Activated T-cell treated with anti-CD3 and anti-CD28 coated beads, Interleukin-2, amount 50 U/mL, for 1 hour (primary cell): ENCODE measurements at places on chromosomes 5 and 9.

DNA sequence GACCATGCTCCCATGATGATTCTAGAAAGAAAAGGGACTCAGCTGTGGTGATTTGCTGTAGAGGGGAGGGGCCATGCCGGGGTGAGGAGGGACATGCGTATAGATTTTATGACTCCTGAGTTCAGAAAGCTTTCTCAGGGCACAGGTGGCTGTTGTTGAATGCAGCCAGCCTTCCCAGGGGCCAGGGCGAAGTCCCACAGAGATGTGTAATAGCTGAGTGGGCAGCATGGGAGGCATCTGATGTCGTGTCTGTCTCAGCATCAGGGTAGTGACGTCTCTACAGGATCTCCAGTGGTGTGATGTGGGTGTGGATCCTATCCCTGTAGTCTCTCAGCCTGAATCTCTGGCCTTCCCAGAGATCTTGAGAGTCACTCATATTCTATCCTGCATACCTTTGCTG lies 7.8 kb upstream of the BOD1 start:
- no peak for DNase-seq

GRCh38 chr5:169354263-169354662 lies 53.3 kb upstream of the SLIT3 start:
- DNase-seq = no peak

GRCh38 chr9:3664044-3664443 lies 138.2 kb upstream of the RFX3 start:
- no peak for DNase-seq

- DNase-seq = no peak
Observed at GRCh38 chr9:71966601-71967000, 55.2 kb downstream of the C9orf85 start.

- DNase-seq = no peak
Observed at GRCh38 chr5:116377276-116378006, 197.2 kb downstream of the SEMA6A start.

GRCh38 chr9:27866741-27867140 lies 293.5 kb upstream of the C9orf72 start:
- no peak for DNase-seq

- no peak for DNase-seq
Observed at GRCh38 chr9:76371901-76372300, 22.3 kb downstream of the RFK start.

DNA sequence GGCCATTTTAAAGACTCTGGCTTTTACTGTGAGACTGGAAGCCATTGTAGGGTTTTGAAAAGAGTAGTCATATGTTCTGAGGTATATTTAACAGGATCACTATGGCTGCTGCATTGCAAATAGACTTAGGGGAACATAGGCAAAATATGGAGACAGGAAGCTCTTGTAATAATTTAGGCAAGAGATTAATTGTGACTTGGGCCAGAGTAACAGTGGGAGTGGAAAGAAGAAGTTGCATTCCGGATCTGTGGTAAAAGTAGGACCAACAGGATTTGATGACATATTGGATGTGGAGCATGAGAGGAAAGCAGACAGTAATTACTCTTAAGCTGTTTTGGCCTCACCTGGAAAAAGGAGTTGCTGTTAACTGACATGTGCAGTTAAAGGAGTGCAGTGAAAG lies 85.6 kb downstream of the SMIM15 start:
- no peak for DNase-seq

DNA sequence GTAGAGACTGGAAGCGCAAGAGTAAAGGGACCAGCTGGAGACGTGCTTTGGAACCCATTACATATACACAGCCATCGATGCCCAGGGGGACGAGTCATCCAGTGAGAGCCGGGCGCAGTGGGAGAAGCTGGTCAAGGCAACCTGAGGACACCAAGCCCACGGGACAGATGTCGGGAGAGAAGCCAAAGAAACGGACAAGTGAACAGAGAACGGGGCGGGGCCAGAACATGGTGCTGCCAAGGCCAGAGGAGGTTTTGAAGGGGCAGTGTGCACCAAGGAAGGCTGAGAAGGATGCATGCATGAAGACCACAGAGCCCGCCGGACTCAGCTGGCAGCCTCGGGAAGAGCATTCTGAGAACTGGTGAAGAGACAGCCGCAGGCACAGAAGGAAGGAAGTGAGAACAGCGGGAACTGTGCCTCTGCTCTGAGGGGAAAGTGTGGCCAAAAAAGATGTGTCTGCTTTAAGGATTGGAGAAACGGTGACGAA lies 20.3 kb downstream of the CAMSAP1 start:
- DNase-seq = no peak

DNA sequence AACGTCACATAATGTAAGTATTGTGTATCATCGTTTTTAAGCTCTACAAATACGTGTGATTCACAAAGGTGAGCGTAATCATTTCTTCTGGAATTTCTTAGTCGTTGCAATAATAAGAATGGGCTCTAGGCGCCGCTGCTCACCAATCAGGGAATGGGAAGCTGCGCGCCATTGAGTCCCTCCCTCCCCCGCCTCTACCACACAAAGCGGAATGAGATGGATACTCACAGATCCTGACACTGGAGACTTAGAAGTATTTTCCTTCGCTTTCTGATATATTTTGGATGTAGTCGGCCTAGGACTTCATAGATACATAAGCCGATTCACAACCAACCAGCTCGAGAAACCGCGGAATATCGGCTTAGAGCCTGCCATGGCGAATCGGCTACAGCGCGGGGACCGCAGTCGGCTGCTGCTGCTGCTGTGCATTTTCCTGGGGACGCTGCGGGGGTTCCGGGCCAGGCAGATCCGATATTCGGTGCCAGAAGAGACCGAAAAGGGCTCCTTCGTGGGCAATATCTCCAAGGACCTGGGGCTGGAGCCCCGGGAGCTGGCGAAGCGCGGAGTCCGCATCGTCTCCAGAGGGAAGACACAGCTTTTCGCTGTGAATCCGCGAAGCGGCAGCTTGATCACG lies at the start of gene PCDHGA11:
Gene PCDHGA11, plus strand, starts transcription at position 197 of the 634 bp plus-strand sequence. Its CDS starts 177 bp downstream, at position 374.
- DNase-seq = no peak

- DNase-seq = no peak
Observed at GRCh38 chr9:80836013-80836412, 853.3 kb downstream of the TLE1 start.

DNA sequence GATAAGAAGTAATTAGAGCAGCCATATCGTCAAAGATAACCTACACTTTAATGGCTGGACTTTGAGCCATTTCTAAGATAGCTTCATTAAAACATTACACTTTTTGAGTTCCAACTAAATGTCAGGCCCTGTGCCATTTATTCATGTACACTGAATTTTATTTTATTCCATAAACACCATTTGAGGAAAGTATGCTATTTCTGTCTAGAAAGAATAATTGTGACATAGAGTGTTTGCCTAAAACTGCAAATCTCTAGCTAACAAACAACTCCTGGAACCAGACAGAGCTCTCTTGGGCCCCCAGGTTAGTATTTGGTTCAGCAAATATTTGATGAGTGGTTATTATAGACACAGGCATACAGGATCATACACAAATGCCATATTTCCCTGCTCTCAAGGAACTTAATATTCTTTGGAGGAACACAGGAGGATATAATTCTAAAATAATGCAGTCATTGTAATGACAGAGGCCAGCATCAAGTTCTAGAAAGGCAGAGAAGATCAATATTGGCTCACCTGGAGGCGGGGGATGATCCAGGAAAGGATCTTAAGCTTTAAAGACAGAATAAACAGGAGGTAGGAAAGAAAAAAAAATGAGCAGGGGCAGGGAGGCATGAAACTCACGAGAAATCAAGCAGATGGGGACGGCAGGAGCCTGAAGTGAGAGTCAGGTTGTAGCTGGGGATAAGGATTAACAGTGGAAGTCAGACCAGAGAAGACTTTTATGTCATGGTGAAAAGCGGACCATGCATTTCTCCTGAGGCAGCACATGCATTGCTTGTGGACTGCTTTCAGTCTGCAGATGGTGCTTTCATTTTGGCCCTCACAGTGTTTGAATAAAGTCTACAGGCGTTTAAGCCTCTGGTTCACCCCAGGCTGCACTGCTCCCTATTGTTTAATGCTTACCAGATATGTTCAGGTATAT lies 127.7 kb downstream of the GCNT1 start:
- no peak for DNase-seq

GRCh38 chr5:151159649-151160373 lies 2.2 kb upstream of the ANXA6 start:
- no peak for DNase-seq

DNA sequence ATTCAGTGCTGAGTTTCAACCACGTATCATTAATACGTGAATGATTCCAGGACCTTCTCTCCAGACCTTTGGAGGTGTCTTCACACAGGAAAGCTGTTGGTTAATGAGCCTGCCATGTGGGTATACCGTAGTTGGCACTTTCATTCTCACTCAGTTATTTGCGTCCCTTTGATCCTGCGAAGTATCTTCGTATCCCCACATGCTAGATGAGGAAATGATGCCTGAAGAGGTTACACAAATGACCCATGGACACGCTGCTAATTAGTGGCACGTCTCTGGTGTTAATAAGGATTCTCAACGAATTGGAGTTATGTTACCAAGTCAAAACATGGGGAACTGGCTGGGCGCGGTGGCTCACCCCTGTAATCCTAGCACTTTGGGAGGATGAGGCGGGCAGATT lies 65.7 kb upstream of the GNE start:
- no peak for DNase-seq

DNA sequence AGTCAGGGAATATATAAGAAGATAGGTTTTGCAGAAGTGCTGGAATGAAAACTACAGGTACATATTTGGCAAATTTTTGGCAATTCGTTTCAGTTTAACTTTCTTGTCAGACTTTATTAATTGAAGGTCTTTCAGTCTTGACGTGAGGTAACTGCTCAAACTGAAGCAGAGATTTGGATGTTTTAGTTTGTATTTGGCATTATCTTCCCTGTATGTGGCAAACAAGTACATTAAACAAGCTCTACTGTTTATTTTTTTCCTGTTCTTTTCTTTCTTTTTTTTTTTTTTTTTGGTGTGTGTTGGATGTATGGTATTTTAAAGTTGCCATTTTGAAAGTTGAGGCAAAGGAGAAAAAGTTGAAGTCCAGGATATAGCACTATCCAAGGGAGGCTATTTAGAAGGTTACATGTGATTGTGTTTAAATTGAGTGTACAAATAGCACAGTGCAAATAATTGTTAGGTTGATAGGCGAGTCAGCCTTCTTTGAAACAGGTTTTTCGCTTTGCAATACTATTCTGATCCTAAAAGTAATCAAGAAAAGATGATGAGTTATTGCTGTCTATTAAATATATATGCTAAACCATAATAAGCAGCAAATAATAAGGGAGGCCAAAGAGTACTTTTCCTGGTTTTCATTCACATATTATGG lies 2.2 kb downstream of the PBX3 start:
- no peak for DNase-seq

GRCh38 chr9:134916161-134916665 lies 1.5 kb downstream of the FCN1 start:
- no peak for DNase-seq

GRCh38 chr5:68379275-68380036 lies 163.9 kb downstream of the PIK3R1 start:
- no peak for DNase-seq

GRCh38 chr5:13662626-13663025 lies 281.9 kb downstream of the DNAH5 start:
- DNase-seq = no peak

DNA sequence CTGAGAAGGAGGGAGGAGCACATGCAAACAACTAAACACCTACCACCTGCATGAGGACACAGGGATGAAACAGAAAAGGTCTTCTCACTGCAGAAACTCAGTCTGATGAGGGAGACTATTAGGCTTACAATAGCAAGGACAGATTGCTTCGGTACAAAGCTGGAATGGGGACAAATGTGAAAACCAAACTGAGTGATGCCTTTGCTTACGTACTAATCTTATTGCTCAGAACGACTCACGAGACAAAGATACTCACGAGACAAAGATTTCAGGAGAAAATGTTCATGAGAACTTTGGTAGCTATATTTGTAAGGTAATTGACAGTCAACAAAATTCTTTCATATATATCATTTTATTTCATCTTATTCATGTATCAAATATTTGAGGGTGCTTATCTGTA lies 71.9 kb upstream of the TAF1L start:
- DNase-seq = no peak

GRCh38 chr9:130266236-130267098 lies 907 bp downstream of the HMCN2 start:
- DNase-seq = no peak

DNA sequence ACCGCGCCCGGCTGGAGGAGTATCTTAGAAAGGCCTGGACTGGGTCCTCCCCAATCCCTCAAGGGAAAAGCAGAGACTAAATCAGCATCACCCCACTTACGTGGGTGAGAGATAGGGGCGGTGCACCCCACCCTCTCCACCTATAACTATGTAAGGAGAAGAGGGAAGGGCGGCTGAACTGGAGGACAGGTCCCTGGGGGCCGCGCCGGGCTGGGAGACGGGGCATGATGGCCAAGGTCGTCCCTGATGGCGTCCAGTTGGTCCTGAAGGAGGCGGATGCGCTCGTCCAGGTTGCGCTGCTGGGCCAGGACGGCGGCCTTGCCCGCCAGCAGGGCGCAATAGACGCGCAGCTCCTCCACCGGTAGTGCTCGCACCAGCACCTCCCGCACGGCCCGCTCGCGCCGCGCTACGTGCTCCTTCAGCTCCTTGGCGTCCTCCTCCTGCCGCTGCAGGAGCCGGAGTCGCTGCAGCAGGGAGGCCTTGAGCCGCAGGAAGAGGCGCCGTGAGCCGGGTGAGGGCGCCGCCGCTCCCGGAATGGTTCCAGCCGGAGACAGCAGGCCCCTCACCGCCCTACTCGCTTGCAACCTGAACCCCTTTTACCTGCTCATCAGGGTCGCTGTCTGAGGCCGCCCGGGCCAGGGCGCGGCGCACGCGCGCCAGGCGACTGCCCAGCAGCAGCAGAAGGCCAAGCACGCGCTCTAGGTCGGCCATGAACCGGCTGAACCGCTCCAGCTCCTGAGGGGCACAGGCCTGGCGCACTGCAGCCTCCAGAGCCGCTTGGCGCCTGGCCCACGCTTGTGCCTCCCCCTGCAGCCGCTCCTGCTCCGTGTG lies 7.6 kb downstream of the SHROOM1 start:
- DNase-seq = no peak

DNA sequence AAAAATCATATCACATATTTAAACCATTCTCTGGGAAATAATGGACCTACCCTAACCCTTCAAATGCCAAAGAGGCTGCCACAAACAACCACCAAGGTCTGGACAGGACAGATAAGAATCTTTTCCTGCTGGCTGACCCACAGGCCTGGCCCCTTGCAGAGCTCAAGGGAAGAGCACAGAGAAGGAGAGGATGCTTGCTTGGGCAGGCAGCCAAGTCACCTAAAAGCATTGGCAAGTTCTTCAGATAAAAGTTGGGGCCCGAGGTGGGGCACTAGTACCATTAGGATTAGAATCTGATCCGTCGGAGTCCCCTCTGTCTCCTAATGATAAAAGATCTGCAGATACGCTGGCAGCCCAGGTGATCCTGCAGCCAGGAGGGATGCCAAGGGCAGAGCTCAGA lies 176.6 kb downstream of the GABBR2 start:
- no peak for DNase-seq

GRCh38 chr9:134658378-134658955 lies 16.9 kb downstream of the COL5A1 start:
- DNase-seq = no peak

GRCh38 chr9:113216406-113216805 lies 4.7 kb downstream of the FKBP15 start:
- no peak for DNase-seq

GRCh38 chr9:129552064-129552463 lies 68.8 kb downstream of the C9orf50 start:
- DNase-seq = no peak
